NCI-H1092 treated with DMSO at 0.1 percent for 48 hours (cell line): ENCODE measurements at places on chromosomes 13 and 19.

DNA sequence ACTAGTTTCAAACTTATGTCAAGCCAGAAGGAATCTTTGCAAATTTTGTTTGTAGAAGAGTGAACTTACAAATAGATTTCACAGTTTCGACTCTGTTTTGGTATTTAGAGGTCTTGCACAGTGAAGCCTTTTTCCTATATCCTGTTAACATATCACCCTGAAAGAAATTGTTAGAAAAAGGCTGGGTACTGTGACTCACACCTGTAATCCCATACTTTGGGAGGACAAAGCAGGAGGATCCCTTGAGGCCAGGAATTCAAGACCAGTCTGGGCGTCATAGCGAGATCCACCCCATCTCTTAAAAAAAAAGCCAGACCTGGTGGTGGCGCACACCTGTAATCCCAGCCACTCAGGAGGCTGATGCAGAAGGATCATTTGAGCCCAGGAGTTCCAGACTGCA is 224.0 kb downstream of the GGACT start:
- DNase-seq, result no peak

- no peak for DNase-seq
These were observed 10.9 kb upstream of the SHD start for GRCh38 chr19:4267901-4268815.

DNA sequence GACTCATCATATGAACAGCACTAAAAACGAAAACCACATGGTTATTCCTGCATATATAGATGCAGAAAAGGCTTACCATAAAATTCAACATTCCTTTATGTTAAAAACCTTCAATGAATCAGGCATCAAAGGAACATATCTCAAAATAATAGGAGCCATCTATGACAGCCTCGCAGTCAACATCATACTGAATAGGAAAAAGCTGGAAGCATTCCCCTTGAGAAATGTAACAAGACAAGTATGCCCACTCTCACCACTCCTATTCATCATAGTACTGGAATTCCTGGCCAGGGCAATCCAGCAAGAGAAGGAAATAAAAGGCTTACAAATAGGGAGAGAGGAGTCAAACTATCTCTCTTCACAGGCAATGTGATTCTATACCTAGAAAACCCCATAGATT is 179.6 kb upstream of the HTR2A start:
- DNase-seq, result no peak

GRCh38 chr19:35483089-35483488 is 7.2 kb downstream of the KRTDAP start:
- DNase-seq, result no peak

GRCh38 chr13:37340901-37341670 is 235.6 kb upstream of the CSNK1A1L start:
- no peak for DNase-seq

DNA sequence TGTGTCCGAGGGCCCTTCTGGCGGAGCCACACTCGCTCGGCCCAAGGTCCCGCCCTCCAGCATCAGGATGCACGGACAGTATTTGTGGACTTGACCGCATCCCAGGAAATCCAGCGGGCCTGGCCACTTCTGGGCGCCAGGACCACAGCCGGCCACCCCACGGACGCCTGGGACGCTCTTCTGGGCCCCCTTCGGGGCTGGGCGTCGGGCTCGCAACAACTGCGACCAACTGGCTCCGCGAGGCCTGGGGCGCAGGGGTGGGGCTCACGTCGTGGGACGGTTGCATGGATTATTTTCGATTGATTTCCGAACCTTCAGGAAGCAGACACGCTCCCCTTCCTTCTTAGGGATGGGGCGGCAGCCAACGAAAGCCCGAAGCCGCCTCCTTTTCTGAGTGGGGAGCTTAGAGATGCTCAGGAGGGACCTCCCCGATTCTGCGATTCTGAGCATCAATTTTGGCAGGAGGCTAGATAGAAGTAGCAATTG is 521 bp upstream of the NUP58 start:
- no peak for DNase-seq

- DNase-seq, result no peak
These were observed 158.7 kb downstream of the OXGR1 start for GRCh38 chr13:96835546-96835945.

DNA sequence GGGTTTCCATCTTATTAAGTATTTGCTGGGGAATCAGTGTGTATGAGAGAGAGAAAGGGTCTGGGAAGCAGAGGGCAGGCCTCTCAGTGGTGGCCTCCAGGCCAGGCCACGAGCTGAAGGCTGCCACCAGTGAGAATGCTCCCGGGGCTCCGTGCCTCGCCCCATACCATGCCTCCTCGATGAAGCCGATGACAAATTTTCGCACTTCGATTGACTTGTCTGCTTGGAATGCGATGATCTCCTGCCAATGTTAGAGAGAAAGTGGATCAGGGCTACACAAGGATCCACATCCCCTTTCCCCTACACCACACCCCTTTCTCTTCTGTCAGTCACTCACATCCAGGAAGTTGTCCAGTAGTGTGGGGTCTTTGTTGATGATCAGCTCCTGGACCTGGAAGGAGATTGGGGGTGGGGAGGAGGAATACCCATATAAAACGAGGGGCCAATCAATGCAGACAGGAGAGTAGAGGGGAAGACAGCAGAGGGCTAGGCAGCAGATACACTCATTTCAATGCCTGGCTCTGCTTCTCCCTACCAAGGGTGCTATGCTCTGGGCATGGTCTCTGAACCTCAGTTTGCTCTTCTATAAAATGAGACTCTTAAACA is 10.7 kb downstream of the SYMPK start:
- no peak for DNase-seq

DNA sequence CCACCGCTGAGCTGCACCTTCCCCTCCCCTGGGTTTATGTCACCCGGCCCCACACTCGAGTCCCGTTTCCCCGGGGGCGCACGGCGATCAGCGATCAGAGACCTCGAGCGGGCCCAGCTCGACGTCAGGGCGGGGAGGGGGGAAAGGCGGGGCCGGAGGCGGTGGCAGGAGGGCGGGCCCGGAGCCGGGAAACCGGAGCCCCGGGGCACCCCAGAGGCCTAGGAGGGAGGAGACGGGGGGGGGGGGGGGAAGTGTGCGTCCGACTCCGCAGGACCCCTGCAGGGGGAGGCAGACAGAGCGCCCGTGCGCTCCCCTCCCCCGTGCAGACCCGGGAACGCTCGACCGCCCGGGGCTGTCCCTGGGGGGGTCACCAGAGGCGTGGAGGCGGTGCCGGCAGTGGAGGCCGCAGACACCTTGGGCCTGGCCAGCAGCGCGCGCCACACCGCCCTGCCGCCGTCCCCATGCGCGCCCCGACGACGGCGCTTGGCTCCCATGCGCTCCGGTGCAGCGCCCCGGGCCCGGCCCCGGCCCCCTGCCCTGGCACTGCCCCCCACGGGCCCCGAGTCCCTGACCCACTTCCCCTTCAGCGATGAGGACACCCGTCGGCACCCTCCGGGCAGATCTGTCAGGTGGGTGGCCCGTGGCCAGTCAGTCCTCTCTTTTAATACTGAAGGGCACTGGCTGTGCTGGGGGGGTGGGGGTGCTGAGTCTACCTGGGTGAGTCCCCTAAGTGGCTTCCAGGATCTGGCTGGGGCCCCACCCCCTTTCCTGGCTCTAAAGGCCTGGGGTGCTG is 11.8 kb downstream of the PDE4A start:
- no peak for DNase-seq

- no peak for DNase-seq
These were observed 3.3 kb upstream of the AMER2 start for GRCh38 chr13:25175431-25175830.
